Cardiac fibroblast (primary cell): ENCODE measurements at places on chromosomes 12 and 14.

DNA sequence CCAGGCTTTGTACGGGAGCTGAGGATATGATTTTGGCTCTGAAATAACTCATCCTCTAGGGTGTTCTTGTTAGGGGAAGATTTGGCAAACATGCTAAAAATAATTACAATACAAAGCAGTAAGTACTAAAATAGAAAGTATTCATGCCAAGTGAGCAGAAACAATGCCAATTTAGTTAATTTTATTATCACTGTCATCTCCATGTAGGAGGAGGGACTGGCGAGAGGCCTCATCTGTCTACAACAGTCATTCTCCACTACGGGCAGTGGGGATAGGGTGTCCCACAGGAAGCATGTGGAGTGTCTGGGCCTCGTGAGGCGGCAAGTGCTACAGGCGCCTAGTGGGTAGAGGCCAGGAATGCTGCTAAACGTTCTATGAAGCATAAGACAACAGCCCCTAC lies 3.3 kb downstream of the ISM2 start:
- DNase-seq: peak; percentile 13

GRCh38 chr14:28766469-28766955 lies at the start of gene FOXG1:
Gene FOXG1, plus strand, starts transcription at chr14:28766787. Its CDS starts 493 bp downstream, at chr14:28767280.
- no peak for DNase-seq

GRCh38 chr12:5134861-5135525 lies 91.3 kb downstream of the KCNA5 start:
- no peak for DNase-seq

DNA sequence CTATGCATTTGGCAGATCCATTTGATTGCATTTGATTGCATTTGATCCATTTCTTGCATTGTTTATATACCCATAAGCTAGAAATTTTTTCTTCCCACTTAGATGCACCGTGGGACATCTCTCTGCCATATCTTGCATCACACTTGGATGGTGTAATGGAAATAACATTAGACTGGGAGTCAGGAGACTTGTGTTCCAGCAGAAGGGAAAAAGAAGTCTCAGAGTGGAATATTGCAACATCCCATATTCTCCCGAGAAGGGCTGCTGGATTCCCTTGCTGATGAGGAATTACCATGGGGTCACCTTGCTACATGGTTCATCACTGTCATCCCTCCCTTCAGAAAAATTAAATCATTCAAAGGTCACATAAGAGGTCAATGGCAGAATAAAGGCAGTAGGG lies 78.1 kb downstream of the KSR2 start:
- peak; percentile 0 for DNase-seq

- no peak for DNase-seq
Measured at GRCh38 chr12:91622981-91623380, 440.4 kb upstream of the DCN start.

GRCh38 chr12:119678459-119678858 lies 10.5 kb downstream of the PRKAB1 start:
- peak; percentile 43 for DNase-seq
